Fibroblast of skin of left quadriceps (primary cell): ENCODE measurements at places on chromosomes 13 and 19.

- no peak for DNase-seq
These were observed 62.3 kb downstream of the KCTD15 start for GRCh38 chr19:33859016-33859415.

- DNase-seq, result no peak
These were observed 164.5 kb downstream of the TEX29 start for GRCh38 chr13:111484959-111485358.

DNA sequence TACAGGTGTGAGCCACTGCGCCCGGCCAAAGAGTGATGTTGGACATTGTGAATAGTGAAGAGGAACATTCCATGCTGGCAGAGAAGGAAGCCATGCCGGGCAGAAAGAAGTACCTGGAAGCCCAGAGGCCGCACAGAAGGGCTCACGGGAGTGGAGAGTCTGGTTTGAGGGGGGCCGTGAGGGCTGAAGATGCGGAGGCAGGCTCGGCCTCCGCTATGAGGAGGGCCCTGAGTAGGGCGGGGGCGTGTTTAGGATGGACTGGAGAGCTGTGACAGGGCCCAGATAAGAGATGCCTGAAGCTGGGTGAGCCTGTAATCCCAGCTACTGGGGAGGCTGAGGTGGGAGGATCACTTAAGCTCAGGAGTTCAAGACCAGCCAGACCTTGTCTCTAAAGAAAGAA is 1.6 kb downstream of the JOSD2 start:
- no peak for DNase-seq

DNA sequence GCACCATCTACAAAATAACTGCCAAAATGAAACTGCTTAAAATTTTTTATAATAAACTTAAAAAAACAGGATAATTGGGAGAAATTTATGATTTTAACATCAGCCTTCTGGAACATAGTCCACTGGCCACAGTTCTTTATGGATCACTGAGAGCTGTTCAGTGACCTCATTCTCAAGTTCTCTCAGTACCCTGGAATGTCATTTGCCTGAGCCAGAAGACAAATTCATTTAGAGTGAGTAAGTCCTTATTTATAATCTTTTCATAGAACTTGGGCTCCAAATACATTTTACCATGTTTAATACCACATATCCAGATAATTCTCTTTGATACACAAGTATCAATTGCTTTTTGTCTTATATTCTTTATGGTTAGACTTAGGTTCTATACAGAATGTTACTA is 87.6 kb downstream of the CAB39L start:
- peak; percentile 75 for DNase-seq

DNA sequence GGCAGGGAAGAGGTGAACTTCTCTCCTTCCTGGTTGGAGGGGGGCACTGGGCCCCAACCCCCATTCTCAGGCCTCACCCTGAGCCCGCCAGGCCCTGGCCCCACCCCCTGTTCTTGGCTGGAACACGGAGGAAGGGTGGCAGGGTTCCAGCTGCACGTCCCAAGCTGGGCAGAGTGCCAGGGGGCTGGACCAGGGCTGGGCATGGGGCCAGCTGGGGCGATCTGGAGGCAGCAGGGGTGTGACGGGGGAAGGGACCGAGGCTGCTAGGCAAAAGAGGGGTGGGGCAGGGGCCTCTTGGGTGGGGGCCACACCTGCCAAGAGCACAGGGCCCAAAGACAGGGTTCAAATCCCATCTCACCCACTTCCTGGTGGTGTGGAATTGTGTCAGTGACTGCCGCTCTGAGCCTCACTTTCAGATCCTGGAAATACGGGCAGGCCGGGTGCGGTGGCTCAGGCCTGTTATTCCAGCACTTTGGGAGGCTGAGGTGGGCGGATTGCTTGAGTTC is 2.2 kb downstream of the HIF3A start:
- peak; percentile 78 for DNase-seq

GRCh38 chr19:42275103-42275502 is 6.1 kb downstream of the CIC start:
- DNase-seq, result no peak

GRCh38 chr19:35222373-35223015 is 6.0 kb downstream of the FAM187B start:
- no peak for DNase-seq

DNA sequence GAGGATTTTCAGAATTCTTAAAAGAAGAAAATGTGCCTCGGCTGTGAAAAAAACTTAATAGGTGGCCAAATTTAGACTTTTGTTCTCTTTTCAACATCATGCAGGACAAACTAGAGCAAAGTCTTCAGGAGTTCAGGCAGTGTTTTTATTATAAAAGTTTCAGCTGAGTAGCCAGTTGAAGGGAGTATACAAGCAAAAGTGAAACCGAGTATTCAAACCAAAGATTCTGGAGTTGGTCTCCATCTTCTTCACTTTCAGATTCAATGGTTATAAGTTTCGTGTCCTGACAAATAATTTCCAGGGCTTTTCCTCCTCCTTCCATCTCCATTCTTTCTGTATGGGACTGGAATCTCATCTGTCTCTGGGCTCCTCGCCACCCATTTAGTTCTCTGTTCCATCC is 379.7 kb downstream of the GPC5 start:
- no peak for DNase-seq

- no peak for DNase-seq
These were observed 6.3 kb downstream of the CYTH2 start for GRCh38 chr19:48475369-48476068.

- DNase-seq, result no peak
These were observed at the start of gene ZNF792 for GRCh38 chr19:34963573-34964406. TSS of gene ZNF792 (minus strand) at chr19:34964229. CDS start at chr19:34963662, 567 bp downstream.

- peak; percentile 68 for DNase-seq
These were observed 198.4 kb downstream of the COL4A1 start for GRCh38 chr13:110108348-110109139.

- DNase-seq, result no peak
These were observed 423.5 kb upstream of the ATXN8OS start for GRCh38 chr13:69683921-69684686.

DNA sequence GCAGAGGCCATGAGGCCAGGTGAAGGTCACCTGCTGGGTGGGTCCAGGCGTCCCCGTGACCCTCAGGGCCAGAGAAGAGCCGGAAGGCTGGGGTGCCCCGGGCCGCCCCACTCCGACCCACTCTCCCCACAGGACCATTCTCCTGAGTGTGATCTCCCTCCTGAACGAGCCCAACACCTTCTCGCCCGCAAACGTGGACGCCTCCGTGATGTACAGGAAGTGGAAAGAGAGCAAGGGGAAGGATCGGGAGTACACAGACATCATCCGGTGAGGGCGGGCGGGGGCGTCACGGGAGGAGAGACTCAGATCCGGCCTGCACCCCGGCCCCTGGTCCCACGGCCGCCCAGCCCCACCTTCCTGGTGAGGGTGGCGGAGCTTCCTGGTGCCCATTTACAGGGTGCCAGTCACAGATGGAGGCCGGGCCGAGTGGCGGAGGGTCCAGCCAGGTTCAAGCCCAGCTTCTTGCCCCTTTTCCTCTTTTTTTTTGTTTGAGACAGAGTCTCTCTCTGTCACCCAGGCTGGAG is 5.4 kb downstream of the CDC34 start:
- DNase-seq, result no peak

DNA sequence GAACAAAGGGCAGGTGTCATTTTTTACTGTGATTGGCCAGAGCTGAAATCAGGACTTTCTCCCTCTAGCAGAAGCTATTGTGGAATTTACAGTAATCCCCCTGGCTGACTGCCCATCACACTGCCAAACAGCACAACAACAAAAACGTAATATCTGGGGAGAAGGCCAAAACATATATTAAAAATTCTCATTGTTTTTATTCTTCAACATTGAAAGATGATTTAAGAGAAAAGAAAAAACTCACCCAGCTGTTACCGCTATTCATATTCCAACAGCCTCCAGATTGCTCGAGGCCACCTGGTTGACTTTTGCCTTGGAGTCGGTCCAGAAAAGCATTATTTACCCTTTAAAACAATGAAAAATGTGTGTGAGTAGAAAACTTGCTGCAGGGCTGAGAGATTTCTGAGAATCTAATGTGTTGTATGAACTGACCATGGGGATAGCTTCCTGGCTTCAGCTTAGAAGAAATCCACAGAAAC is 97.2 kb downstream of the EPSTI1 start:
- peak; percentile 67 for DNase-seq

DNA sequence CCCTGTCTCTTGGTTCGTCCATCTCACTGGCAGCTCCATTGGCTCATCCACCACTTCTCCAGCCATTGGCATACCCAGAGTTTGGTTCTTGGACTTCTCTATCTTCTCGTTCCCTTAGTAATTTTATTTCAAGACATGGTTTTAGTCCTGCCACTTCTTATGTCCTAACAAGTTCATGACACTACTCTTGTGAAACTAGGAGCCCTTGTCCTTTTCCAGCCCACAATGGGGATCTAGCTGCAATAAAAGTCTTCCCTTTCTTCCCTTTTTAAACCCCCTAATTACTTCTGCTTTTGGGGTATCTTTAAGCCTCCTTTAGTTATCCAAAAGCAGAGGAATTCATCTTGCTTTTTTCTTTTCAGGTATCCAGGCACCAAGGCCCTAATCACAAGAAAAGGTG is 2.9 kb upstream of the RCBTB2 start:
- no peak for DNase-seq

- DNase-seq, result no peak
These were observed 43.6 kb downstream of the ZNF611 start for GRCh38 chr19:52691215-52691610.

GRCh38 chr19:42037649-42038048 is 32.4 kb downstream of the GRIK5 start:
- no peak for DNase-seq

DNA sequence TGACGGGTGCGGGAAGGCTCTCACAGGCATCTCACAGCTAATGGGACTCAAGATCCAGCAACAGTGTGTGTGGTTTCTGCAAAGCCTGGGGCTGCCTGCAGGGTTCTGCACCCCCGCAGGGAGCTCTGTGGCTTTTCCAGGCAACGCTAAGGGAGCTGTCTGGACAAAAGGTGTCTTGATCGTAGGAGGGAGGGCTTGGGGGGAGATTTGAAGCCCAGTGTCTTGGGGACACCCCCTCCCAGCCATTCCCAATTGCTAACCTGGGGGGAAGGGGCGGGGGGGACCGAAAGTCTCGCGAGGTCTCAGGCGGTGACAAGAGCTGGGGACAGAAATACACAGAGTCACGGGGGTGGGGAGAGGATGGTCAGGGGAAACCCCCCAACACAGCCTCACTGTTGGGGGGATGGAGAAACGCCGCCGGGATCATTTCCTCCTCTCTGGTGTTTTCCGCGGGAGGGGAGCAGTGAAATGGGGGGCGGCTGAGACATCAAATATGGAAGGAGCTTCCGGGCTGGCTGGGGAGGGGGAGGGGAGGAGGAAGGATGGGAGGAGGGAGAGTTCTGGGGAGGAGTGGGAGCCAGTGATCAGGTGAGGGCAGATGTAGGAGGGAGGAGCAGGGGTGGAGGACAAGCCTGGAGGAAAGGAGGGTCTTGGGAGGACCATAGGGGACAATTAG is 13.3 kb downstream of the KCNC3 start:
- DNase-seq, result no peak

GRCh38 chr19:13937479-13938300 is 527 bp downstream of the PODNL1 start:
- no peak for DNase-seq

- no peak for DNase-seq
These were observed 1572.7 kb upstream of the PRR20A start for GRCh38 chr13:55567721-55568625.

DNA sequence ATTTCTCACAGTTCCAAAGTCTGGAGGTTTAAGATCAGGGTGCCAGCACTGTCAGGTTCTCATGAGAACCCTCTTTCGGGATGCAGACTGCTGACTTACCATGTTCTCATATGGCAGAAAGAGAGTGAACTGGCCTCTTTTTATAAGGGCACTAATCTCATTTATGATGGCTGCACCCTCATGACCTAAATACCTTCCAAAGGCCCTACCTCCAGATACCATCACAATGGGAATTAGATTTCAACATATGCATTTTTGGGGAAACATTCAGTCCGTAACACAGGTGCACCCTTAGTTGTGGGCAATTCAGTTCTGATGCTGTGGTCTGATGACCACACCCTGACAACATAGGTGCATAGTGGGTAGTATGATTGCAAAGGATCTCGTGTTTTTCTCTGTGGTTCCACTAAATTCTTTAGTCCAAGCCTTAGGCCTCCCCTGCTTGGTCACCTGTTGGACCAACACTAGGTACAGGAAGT is 33.3 kb downstream of the GARRE1 start:
- no peak for DNase-seq

DNA sequence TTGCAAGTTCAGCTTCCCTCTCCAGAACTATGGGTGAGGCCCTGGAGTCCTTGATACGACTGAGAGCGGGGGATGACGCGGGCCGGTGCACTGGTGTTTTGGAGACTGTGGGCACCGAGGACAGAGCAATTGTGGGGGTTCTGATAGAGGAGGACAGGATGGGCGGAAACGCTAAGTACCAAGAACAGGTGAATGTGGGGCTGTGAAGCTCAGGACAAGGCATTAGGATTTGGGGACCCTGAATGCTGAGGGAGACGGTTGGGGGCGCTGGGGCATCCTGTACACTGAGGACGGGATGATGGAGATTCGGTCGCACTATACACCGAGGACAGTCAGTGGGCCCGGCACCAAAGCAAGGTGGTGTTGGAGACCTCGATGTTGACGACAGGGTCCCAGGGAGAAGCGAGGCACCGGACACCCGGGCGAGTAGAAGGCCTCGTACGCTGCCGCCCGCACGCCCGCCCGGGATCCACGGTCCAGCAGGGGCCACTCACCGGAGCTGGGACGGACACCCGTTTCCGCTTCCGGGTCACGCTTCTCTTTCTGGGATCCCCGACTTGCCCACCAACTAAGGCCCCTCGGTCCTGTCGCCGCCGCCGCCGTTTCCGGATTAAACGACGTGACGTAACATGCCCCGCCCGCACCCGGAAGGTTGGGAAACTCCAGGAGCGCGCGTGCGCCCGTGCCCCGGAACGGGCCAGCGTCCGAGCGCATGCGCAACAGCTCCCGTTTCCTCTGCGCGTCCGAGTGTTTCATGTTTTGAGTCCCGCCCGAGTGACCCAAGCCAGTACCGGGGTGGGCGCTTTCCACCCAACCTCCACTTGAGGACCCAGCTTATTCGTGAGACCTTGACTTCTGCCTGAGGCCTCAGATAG is at the start of gene CHMP2A:
CHMP2A (minus strand) TSS at position 612 of the 875 bp plus-strand sequence. CDS start 893 bp downstream, outside the sequence.
- DNase-seq, result peak; percentile 93

DNA sequence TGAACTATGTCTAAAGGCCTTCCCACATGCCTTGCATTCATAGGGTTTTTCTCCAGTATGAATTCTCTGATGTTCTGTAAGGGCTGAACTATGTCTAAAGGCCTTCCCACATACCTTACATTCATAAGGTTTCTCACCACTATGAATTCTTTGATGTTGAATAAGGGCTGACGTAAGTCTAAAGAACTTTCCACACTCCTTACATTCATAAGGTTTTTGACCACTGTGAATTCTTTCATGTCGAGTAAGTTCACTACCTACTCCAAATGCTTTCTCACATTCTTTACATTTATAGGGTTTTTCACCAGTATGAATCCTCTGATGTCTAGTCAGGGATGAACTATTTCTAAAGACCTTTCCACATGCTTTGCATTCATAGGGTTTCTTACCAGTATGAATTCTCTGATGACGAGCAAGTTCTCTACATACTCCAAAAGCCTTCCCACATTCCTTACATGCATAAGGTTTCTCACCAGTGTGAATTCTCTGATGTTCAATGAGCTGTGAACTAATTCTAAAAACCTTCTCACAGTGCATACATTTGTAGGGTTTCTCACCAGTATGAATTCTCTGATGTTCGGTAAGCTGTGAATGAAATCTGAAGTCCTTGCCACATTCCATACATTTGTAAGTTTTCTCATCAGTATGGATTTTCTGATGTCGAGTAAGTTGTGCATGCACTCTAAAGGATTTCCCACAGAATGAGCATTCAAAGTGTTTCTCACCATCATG is 19.1 kb upstream of the ZNF260 start:
- DNase-seq, result no peak
